SW480 (cell line): ENCODE measurements at places on chromosomes 3 and 15.

GRCh38 chr3:49104052-49104426, 518 bp downstream of the QARS1 start:
- no peak for DNase-seq

DNA sequence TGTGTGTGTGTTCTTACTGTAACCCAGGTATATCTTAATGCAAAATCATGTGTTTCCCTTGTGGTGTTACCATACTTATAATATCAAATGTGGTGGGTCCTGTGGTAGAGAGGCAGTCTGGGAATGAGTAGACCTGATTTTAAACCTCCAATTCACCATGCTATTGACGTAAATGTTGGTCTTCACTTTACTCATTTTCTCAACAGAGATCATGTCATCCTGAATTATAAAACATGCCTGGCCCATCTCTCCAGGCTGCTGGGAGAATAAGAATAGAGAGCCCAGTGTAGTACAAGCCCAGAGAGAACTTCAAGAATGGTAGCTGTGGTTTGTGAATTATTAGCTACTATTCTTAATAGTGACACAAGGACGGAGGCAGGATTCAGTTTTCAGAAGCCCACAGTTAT, 88.1 kb downstream of the MBNL1 start:
- DNase-seq, result no peak

DNA sequence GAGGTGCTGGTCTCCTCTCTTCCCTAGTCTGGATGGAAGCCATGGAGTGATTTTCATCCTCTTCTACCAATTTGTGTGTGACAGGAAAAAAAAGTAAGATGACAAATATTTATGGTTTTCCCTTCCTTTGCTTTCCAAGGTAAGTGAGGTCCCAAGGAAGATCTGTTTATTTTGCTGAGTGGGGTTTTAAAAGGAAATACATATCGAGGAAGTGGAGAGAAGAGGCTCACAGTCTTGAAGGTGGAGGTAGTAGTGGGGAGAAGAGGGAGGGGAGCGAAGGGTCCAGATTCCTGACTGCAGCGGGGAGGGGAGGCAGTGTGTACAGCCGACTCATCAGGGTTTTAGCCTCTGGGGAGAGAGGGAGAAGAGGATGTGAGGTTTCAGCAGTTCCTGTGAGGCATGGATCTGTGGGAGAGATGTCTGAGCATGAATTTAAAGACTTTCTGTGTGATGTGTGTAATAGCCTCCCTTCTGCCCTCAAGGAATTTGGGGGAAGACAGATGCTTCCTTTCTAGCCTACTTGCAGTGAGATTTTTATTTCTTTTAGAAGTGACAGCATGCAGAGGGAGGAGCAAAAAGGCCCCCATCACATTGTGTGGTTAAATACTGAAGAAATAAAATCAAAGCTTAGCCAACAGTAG, 272.4 kb downstream of the THRB start:
- DNase-seq, result no peak

GRCh38 chr3:164352991-164353390, 725.3 kb downstream of the SI start:
- DNase-seq, result no peak

DNA sequence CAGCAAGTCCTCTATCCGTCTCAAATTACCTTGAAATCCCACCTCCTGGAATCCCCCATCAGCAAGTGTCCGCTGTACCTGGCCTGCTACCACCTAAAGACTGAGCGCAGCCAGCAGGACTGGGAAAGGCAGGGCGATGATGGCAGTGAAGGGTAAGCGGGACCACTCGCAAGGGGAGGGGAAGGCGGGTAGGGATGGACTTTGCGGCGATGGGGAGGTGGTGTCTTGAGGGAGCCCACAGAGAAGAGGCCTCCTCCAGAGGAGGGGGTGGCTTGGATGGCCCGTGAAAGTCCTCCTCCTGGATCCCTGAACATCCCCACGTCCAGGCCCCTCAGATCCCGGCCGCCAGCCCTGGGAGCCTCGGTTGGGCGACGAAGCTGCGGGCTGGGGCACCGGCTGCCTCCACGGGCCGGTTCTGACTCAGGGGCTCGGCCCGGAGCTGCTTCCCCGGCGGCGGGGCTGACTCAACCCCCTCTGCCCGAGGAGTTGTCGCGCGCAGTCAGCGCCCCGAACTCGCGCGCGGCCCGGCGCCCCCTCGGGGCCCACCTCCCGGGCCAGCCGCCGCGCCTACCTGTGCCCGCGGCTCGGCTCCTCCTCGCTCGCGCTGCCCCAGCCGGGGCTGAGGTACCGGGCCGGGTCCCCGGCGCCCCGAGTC, 512 bp downstream of the LARP6 start:
- DNase-seq, result peak; percentile 39
